ENCODE measurements at places on chromosomes 12 and 14.

- no peak for DNase-seq
Observed at GRCh38 chr12:25365340-25365730, 114.6 kb upstream of the KRAS start.

- no peak for DNase-seq
Observed at GRCh38 chr14:71142375-71143038, 235.2 kb downstream of the PCNX1 start.

DNA sequence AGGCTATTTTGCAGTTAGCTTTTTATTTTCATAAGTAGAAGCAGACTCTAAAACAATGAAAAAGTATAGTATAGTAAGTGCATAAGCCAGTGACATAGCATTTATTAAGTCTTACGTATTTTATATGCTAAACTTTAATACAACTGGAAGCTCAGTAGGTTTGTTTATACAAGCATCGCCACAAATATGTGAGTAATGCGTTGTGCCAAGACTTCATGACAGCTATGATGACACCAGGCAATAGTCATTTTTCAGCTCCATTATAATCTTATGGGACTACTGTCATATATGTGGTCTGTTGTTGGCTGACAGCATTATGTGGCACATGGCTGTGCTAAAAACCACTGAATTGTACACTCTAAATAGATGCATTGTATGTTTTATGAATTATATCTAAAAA, 40.3 kb downstream of the SLC38A2 start:
- DNase-seq, result no peak

- no peak for DNase-seq
Observed at GRCh38 chr14:65333943-65334687, 78.4 kb upstream of the FUT8 start.

DNA sequence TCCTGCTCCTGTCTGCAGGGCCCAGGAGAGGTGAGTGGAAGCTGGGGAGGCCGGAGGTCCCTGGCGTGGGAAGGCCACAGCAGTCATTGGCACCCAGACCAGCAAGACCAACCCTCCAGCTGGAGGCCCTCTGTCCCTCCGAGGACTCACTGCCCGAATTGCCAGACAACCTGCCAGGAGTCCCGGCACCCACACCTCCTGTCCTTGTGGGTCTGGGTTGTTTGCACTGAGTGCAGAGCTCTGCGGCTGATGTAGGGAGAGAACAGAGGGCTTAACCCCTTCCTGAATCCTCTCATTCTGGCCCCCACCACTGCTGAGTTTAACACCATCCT, 204.9 kb downstream of the KIF26A start:
- no peak for DNase-seq

GRCh38 chr14:89924268-89924667, 30.3 kb downstream of the EFCAB11 start:
- no peak for DNase-seq

- no peak for DNase-seq
Observed at GRCh38 chr12:122282061-122282460, 15.8 kb upstream of the VPS33A start.

GRCh38 chr12:65282840-65283239, 4.4 kb downstream of the MSRB3 start:
- no peak for DNase-seq

GRCh38 chr12:105804591-105805265, 334.0 kb downstream of the NUAK1 start:
- DNase-seq, result no peak

GRCh38 chr12:116293687-116294453, 16.4 kb upstream of the MED13L start:
- no peak for DNase-seq

GRCh38 chr12:57215668-57216013, 953 bp upstream of the NXPH4 start:
- DNase-seq, result no peak

GRCh38 chr12:63206909-63207308, 55.9 kb upstream of the AVPR1A start:
- DNase-seq, result no peak

- DNase-seq, result no peak
Observed at GRCh38 chr14:100640471-100641273, 53.5 kb upstream of the BEGAIN start.

- no peak for DNase-seq
Observed at GRCh38 chr14:102239231-102239630, 65.7 kb downstream of the MOK start.

DNA sequence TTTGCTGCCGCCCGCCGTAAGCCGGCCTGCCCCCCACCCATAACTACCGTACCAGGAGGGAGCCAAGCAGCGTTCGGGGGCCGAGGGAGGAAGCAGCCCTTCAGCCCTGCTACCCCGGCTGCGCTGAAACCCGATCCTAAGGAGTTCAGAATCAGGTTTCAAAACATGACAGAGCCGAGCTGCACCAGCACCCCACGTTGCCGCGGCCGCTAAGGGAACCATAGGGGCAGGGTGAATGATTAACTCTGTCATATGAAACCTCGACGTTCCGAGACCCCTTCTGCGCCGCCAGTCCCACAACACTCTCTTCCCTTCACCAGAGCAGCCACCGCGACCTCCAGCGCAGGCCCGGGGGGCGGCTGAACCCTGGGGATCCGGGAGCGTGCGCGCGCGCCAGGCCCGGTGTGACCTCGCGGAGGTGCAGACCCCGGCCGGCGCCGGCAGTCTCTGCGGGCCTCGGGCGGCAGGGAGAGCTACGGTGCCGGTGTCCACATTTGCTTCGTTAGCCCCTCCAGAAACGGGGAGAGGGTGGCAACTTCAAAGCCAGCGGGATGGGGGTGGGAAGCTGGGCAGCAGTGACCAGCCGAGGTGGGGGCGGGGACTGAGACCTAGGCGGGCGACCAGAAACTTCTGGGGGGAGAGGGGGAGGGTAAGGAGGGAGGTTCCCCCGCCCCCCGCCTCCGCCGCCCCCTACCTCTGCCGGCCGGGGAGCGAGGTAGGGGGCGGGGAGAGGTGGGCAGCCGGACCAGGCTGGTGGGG, 1.6 kb downstream of the SIX4 start:
- DNase-seq, result no peak

GRCh38 chr12:102776041-102776440, 141.0 kb downstream of the PAH start:
- DNase-seq, result no peak

GRCh38 chr14:59101476-59101875, 87.0 kb upstream of the DAAM1 start:
- DNase-seq, result no peak

DNA sequence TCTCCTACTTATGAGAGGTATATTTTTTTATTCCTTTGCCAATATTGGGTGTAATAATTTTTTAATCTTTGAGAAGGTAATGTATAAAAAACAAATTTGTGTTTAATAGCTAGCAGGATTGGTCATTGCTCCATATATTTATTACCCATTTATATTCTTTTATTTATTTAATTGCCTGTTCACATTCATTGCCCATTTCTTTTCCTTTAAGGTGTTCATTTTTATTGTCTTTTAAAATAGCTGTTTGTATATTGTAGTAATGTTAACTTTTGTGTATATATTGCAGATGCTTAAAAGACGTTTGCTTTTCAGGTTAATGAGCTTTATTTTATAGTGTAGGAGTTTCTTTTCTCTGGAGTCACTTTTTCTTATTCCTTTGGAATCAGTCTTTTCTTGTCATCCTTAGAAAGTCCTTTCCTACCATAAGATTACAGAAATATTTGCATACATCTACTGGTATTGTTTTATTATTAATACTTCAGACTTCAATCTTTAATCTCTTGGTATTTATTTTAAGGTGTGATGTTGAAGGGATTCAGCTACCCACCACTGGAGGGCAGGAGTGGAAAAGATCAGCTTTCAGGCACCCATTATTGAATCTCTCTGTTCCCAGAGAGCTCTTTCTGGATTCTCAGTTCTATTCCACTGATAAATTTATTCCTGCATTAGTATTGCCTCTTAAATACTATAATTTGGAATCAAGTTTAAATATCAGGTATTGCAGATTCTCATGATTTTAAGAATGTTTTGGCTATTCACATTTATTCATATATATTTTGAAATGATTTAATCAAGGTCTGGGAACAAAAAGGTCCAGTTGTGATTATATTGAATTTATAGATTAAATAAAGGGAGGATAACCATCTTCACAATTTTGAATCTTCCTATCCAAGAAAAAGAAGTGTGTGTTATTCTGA, 17.3 kb downstream of the PPM1A start:
- no peak for DNase-seq

- DNase-seq, result no peak
Observed at GRCh38 chr12:22729957-22730443, 105.0 kb downstream of the ETNK1 start.

DNA sequence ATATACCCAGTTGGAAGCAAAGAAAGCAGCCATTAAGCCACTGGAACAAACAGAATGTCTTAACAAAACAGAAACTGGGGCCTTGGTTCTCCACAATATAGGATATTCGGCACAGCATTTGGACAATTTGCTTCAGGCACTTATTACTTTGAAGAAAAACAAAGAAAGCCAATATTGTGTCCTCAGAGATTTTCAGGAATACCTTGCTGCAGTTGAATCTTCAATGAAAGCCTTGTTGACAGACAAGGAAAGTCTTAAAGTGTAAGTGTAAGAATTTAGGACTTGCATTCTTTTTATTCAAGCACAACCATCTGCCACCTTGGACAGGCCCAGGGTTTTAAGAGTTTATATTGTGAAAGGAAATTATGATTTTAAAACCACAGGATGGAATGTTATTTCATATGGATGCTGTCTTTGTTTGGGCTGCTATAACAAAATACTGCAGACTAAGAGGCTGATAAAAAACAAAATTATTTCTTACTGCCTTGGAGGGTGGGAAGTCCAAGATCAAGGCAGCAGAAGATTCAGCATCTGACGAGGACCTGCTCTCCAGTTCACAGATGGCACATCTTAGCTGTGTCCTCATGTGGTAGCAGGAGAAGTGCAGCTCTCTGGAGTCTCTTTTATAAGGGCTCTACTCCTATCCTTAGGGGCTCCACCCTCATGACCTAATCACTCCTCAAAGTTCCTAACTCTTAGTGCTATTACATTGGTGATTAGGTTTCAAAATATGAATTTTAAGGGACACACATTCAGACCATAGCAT, 197.0 kb downstream of the SYNE2 start:
- DNase-seq, result no peak

GRCh38 chr14:50978888-50979287, 34.6 kb upstream of the PYGL start:
- no peak for DNase-seq

DNA sequence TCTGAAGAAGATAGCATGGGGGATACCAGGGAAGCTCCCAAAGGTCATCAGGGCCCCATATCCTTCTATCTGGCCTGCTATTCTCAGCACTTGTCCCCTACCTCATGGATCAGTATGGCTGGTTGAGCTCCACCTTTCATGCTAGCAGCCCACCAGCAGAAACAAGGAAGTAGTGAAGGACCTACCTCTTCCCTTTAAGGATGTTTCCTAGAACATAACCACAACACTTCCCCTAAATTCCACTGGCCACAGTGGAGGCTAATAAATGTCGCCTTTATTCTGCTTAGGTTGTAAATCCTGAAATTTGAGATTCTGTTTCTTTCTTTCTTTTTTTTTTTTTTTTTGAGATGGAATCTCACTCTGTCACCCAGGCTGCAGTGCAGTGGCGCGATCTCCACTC, 128.6 kb upstream of the PARP11 start:
- DNase-seq, result no peak

DNA sequence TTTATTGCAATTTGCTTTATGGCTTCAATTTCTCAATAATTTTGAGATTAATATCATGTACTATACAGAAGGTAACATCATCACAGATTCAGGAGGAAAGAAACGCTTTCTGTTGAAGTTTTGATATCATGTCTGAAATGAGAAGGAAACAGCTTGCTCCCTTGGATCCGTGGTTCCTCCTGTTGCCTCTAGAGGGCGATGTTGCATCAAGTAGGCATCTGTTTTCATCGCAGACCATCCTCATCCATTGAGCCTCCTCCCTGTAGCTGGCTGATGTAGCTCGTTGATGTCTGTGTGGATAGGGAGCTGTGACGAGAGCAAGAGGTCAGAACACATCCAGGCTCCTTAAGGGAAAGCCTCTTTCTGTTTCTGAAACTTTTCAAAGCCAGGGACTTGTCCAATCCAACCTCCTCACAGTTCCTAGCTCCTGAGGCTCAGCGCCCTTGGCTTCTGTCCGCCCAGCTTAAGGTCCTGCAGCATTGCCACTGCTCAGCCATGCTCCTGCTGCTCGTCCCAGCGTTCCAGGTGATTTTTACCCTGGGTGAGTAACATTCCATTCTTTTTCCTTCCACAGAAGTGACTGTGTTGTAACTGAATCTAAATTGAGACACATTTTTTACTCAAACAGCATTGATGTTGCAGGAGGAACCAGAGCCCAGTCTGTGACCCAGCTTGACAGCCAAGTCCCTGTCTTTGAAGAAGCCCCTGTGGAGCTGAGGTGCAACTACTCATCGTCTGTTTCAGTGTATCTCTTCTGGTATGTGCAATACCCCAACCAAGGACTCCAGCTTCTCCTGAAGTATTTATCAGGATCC, 304.8 kb upstream of the OR4E1 start:
- no peak for DNase-seq
